SK-MEL-5 (cell line): ENCODE measurements at places on chromosomes 11 and 22. TPM values are rescaled to one million over a fixed set of nuclear protein-coding genes. Genes with fewer than 3 reads are reported as not detected.

GRCh38 chr11:117876341-117877119 lies at the start of gene FXYD6:
Gene FXYD6, minus strand, starts transcription at chr11:117876658. Its CDS starts 33,882 bp downstream, at chr11:117842776.
- DNase-seq, result peak; percentile 5

DNA sequence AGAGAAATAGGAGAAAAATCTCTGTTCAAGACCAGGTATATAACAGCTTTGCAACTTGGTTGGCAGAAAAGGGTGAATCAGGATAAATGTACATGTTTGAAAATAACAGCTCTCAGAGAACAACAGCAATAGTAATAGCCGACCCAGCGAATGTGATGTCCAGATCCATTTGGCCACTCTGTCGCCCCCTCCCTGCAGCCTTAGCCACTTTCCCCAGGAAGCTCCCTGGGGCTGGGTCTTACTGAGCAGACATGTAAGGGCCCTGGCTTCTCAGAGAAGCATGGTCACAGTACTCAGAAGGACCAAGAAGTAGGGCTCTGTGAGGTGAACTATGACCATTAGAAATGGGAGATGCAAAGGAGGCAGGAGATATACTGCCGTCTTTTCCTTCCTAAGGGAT lies 154.1 kb upstream of the SNX19 start:
- DNase-seq, result no peak

GRCh38 chr11:60924906-60925853 lies 920 bp downstream of the TMEM132A start:
- DNase-seq, result no peak

DNA sequence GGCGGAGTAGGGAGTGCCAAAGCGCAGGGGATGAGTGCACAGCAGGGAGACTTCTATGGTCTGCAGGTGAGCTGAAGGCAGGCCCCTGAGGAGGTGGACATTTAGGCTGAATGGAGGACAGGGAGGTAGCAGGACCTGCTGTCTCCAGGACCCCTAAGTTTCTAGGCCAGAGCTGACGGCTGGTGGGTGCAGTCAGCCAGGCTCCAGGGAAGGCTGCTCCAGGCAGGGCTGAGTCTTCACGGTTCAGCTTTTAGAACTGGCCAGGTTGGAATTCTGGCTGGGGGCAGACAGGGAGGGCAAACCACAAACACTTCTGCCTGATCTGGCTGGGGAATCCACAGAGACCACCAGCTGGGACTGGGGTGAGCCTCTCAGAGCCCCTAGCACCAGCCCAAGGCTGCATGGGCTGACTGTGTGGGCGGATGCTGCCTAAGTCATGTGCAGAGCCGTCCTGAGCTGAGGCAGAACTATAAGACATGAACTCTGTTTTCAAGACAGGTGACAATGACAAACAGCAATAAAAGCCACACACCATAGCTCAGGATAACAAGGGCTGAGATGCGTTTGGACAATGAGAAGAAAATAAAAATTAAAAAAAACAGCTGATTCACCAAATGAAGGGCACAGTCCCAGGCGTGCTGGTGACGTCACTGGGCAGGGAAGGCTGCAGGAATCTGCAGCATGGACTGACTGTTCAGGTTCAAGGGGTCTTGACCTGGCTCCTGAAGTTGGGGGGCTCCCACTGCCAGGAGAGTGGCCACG lies 10.4 kb upstream of the MALAT1 start:
- no peak for DNase-seq

KDELR3 gene
- total RNA-seq, result 61.9 and 64.9 TPM in 2 replicates

RCOR2 gene
- total RNA-seq, result 0.63 and 0.80 TPM in 2 replicates

OR10A2 gene
- total RNA-seq, result not detected in 2 replicates

TSKU gene
- total RNA-seq, result 22.2 and 23.5 TPM in 2 replicates

APOA5 gene
- not detected in 2 replicates for total RNA-seq

SPTBN2 gene
- 19.5 and 23.3 TPM in 2 replicates for total RNA-seq
